ENCODE measurements at places on chromosomes 12 and 14.

- DNase-seq: no peak
Observed at GRCh38 chr14:65476273-65476941, 63.9 kb downstream of the FUT8 start.

DNA sequence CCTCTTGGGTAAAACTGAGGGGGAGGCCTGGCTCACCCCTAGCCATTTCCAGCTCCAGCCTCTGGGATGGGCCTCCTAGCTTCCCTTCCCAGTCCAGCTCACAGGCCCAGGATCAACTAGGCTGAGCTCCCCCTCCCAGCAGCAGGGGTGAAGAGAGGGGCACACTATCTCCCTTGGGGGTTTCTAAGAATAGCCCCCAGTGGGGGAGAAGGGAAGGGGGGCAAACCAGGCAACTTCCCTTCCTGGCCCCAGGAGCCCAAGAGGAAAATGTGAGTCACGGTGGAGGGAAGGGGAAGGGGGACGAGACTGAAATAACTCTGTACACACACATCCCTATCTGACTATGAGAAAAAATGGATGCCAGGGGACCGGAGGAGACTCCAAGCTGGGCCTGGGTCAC lies 9.0 kb downstream of the ADCY6 start:
- DNase-seq: no peak

DNA sequence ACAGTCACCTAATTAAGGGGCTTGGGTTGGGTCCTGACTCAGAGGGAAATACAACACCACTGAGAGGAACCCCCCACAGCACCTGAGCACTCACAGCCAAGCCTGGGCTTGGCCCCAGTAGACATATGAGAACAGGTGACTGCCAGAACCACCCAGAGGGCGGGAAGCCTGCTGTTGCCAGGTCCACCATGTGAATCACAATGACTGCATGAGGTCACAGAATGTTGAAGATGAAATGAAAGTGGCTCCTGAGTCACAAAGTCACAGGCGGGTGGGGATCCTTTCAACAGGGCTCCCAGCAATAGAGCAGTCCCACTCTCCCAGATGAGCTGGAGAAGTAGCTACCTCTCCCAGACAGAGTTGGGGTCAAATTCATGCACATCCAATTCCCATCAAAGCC lies at the start of gene LRRC74A:
Gene LRRC74A, plus strand, starts transcription at position 287 of the 400 bp plus-strand sequence. CDS start 290 bp downstream, outside the sequence.
- no peak for DNase-seq

DNA sequence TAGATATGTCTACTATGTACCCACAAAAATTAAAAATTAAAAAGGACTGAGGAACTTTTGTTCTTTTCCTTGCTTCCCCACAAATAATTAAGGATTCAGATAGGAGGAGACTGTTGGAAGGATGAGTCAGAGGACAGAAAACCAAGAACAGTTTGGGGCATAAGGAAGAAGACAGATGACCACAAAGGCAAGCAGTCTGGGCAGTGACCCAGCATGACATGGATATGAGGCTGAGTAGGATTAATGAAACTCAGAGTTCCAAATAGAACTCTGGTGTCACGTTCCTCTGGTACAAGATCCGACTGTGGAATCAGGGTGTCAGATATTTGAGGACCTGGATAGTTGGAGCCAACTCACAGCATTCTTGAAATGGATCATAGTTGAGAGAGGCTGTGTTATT lies 89.3 kb upstream of the SLC38A4 start:
- no peak for DNase-seq

DNA sequence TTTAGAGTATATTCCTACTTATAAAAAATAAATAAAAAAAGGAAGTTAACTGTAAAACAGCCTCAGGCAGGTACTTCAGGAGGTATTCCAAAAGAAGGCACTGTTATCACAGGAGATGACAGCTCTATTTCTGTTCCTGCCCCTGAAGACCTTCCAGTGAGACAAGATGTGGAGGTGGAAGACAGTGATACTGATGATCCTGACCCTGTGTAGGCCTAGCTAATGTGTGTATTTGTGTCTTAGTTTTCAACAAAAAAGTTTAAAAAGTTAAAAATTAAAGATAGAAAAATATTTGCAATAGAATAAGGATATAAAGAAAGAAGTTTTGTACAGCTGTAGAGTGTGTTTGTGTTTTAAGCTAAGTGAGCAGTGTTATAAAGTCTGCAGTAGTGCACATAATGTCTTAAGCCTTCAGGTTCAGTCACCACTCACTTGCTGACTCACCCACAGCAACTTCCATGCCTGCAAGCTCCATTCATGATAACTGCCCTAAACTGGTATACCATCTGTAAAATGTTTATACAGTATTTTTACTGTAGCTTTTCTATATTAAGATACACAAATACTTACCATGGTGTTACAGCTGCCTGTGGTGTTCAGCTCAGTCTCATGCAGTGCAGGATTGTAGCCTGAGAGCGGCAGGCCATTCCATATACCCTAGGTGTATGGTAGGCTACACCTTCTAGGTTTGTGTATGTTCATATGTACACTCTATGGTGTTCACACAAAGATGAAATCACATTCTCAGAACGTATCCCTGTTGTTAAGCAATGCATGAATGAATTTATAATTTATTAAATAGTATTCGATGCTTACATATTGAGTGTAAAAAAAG lies 121.1 kb downstream of the ANO6 start:
- no peak for DNase-seq

DNA sequence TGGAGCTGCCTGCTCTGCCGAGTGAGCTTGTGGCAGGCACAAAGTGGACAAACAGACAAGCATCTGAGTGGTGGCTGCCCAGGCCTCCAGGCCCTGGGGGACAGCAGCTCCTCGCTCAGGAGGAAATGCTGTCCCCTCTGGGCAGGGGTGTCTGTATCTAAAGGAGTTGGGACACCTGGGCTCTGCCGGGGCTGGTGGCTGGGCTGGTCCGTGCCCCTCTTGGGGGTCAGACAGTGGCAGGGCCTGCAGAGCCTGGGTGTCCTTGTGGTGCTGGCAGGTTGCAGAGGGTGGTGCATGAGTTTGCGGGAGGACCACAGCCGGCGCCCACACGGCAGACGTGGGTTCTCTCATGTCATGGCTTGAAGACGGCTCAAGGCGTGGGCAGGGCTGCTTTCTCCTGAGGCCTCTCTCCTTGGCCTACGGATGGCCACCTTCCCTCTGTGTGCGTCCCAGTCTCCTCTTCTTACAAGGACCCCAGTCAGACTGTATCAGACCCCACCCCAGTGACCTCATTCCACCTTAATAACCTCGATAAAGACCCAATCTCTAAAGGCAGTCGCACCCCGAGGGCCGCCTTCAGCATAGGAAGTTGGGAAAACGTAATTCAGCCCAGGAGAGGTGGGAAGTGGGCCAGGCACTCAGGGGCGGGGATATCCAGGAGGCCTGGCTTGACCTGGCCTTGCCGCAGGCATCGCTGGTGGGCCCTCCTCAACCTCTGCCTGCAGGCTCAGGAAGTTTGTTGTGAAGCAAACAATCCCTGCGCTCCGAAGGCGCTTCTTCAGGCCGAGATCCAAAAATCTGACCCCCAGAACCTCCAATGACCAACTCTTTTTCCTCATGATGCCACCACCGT lies 110.0 kb downstream of the KIF26A start:
- DNase-seq: no peak

DNA sequence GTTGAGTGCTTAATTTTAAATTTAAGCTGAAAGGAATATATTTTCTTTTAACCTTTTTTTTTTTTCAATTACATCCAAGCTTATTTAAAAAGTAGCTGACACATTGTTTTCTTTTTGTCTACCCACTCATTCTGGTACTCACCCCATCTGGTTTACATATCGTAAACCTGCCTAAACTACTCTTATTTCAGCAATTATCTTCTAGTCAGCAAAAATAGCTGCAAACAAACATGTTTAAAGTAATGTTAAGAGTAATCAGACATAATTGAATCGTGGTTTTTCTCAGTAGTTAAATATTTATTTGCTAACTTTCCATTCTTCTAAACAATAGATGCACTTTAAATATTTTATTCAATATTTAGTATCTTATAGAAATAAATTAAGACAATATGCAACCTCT lies 492.7 kb upstream of the MGAT4C start:
- no peak for DNase-seq

- DNase-seq: no peak
Observed at GRCh38 chr14:23355871-23356435, 3.3 kb upstream of the SLC22A17 start.

GRCh38 chr12:69052613-69053408 lies 119.8 kb upstream of the CPM start:
- no peak for DNase-seq

- DNase-seq: no peak
Observed at GRCh38 chr12:122003651-122004611, 17.8 kb upstream of the BCL7A start.
